Non-pigmented ciliary epithelial cell (primary cell): ENCODE measurements at places on chromosomes 5 and 9.

DNA sequence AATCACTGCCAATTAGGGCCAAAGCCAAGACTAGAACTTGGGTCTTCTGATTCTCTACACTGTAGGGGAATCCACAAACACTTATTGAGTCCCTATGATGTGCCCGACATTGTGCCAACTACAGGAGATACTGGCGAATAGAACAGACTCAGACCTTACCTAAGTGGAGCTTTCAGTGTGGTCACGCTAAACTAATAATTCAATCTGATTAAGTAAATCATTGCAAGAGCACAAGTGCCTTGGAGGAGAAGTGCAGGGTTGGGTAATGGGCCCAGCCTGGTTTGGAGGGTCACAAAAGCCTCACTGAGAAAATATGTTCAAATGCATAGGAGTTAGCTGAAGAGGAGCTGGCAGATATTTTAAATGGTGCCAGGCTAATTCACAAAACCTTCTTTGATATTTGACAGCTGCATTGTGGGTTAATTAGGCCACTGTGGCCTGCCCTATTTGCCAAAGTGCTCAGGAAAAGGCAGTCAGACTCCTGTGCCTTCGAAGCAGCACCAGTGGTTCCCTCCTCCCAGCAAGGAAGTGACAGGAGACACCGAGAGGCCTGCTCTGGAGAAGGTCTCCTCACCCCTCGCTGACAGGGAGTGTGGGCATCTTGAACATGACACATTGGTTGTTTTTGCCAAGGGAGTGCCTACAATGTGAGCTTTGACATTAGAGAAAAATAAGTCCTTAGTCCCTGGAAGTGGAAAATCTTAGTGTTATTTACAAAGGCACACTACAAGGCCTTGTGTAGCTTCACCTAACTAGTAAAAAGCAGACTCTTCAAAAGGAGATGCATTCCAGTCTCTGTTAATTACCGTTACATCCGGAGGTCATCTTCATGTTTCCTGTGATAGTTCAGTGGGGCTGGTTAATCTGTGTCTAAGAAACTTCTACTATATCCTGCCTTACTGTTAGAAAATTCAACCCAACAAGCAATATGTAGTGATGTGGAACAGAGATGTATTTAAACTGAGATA is 24.1 kb upstream of the TRAF1 start:
- no peak for DNase-seq

DNA sequence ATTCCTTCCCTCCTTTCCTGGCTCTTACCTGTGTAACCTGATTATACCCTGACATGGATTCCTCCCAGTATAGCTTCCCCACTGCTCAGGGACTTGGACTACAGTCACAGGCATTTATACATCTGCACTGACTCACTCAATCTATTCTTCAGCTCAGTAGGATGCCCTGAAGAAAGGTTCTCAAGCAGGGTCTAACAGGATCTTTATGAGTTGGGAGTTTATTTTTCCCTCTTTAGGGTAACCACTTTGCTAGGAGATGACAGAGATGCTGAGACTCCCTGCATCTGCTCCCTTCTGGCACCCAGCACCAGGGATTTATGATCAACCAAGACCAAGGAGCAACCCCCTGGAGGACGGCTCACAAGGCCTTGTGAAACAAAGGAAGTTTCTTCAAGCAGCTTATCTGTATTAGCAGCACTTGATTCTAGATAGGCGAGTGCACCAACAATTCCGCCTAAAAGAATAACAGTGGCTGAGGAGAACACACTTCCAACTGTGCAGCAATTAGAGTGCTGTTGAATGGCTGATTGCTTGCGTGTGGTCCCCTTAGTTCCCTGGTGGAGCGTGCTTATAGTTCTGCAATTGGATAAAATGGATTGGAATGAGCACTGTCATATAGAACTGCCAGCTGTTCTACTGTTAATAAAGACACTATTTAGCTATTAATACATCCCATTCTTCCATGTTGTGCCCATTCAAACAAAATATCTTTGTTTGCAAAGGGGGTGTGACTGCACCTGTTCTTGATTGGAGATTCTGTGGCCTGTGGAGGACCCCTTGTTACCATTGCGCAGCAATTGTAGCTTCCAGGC is 482.6 kb downstream of the ZNF608 start:
- no peak for DNase-seq

DNA sequence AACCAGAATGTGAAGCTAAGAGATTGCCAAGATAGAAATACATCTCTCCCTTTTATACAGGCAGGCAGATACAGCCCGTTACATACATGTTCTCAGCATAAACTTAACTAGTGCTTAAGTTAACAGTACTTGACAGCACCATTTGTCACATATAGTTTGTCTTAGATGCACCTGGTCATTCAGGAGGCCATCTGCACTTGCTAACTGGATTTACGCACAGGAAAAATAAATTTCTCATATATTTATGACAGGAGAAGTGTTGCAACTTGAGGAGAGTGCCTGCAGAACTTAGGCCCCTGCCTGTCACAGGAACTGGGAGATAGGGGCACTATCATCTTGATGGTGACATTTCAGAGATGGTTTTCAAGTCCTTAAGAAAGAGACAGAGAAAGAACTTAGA is 1462.1 kb upstream of the CDH9 start:
- DNase-seq = no peak

GRCh38 chr9:70257991-70258691 is 637 bp upstream of the SMC5 start:
- no peak for DNase-seq

GRCh38 chr5:108798513-108799265 is 51.0 kb downstream of the FER start:
- DNase-seq = no peak

GRCh38 chr5:58486290-58486689 is 4.9 kb upstream of the GAPT start:
- no peak for DNase-seq

DNA sequence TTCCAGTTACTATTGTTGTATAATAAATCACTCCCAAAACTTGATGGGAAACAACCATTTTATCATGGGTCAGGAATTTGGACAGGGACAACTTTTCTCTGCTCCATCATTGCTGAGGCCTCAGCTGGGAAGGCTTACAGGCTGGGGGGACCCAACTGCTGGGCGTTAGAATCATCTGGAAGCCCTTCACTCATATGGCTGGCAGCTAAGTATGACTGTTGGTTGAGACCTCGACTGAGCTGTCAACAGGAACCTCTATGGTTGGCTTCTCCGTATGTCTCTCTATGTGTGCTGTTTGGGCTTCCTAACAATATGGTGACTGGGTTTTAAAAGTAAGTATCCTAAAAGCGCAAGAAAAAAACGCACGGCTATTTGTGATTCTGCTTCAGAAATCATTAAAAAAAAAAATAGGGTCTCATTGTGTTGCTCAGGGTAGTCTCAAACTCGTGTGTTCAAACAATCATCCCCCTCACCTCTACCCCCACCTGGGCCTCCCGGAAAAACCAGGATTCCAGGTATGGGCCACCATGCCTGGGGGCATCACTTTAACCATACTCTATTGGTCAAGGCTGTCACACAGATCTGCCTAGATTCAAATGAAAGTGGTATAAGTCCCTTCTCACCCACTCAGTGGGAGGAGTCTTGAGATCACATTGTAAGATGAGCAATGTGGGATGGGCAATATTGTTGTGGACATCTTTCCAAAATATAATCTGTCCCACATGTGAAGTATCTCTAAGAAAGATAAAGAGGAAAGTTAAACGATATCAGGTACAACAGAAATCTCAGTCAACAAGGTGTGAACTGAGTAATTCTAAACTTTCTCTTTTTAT is 15.2 kb downstream of the FNBP1 start:
- no peak for DNase-seq

DNA sequence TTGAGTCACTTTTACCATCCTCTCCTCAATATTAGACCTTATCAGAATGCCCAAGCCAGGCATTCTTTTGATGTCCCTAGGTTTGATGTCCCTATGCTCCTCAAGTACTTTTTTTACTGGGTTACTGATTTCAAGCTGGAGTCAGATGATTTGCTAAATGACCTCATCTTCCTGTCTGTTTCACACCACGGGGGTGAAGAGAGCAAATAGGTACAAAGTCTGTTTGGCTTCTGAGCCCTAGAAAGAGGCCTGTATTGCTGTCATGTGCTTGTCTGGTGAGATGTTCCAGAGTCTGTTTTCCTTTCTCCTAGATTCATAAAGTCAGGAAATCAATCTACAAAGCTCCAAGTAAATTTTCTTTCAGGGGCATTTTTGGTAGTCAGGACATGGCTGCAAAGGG is 12.7 kb upstream of the DAB2 start:
- DNase-seq = no peak

GRCh38 chr5:43663916-43664315 is 60.9 kb downstream of the NNT start:
- DNase-seq = no peak

- DNase-seq = no peak
Measured at GRCh38 chr5:17308326-17309065, 91.1 kb downstream of the BASP1 start.

DNA sequence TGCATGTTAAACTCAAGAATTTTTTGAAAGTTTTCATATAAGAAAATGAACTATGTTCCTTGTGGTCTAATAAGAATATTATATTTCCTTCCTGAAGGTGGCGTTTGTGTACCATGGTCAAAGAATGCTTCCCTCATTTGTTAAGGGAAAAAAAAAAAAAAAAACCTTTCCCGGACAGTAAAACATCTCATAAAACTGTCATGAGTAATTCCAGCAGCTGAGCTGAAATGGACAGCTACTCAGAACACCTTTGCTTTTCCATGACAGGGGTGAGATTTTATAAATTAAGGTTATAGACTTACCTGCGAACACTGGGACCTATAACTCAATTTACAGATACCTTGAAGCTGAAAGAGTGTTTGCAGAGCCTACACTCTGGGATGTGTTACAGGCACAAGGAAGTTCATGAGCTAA is 113.2 kb upstream of the RANBP3L start:
- no peak for DNase-seq

DNA sequence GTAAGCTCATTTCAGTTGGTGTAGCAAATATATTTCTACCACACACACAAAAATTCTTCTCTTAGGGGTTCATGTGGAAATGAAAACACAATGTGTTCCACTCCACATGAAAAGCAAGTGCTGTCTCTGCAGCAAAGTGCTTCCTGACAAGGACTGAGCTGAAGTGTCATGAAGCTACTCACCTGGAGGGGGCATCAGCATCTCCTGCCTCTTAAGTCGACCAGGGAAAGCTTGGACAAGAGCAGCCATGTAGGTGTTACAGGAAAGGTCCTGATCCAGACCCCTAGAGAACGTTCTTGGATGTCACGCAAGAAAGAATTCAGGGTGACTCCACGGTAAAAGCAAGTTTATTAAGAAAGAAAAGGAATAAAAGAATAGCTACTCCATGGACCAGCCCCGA is 62.8 kb downstream of the SV2C start:
- DNase-seq = no peak

GRCh38 chr9:5832071-5832537 is 813 bp downstream of the ERMP1 start:
- no peak for DNase-seq

DNA sequence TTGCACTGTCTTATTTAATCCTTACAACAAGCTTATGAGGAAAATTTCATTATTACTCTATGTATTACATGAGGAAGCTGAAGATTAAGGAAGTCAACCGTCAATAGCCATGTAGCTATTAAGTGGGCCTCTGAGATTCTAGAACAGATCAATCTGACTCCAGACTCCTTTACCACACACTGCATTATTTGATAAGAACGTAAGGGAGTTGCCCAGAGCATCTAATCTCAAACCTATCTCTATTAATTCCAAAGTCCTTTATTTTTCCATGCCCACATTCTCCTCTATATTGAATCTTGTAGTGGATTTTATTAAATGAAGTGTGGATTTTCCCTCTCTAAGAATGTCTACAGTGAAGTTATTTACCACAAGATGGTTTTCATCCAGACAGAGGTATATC is 118.2 kb upstream of the MTAP start:
- DNase-seq = no peak

- peak; percentile 24 for DNase-seq
Measured at GRCh38 chr9:116901260-116901659, 214.2 kb downstream of the TRIM32 start.

GRCh38 chr9:122125158-122125508 is 32.0 kb upstream of the TTLL11 start:
- DNase-seq = peak; percentile 28

GRCh38 chr5:54769072-54769471 is 216.3 kb downstream of the ESM1 start:
- DNase-seq = no peak

- DNase-seq = no peak
Measured at GRCh38 chr5:123720955-123721354, 209.0 kb downstream of the CSNK1G3 start.

- no peak for DNase-seq
Measured at GRCh38 chr9:7212101-7212500, 454.3 kb downstream of the KDM4C start.

DNA sequence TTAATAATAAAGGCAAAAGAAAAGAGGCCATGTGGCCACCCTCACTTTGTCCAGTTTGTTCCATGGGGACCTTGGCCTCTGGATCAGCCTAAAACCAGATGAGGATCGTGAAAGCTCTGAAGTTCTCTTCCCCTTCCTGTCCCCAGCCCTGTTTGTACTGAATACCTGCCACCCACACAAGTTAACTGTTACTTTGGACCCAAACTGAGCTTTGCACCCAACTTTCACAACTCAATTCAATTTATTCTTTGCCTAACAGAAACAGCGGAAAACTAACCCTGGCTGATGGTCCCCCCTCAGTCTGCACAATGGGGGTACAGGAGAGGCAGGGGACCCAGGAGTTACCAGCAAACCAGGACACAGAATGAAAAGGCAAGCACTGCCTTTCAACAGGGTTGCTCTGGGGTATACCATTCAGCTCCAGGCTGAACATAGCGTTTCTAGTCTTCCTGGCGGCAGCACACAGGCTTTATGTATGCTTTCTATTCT is 28.2 kb downstream of the ABCA1 start:
- no peak for DNase-seq

- DNase-seq = no peak
Measured at GRCh38 chr5:14240359-14240758, 97.2 kb downstream of the TRIO start.

- DNase-seq = no peak
Measured at GRCh38 chr9:3299872-3300271, 225.9 kb downstream of the RFX3 start.

DNA sequence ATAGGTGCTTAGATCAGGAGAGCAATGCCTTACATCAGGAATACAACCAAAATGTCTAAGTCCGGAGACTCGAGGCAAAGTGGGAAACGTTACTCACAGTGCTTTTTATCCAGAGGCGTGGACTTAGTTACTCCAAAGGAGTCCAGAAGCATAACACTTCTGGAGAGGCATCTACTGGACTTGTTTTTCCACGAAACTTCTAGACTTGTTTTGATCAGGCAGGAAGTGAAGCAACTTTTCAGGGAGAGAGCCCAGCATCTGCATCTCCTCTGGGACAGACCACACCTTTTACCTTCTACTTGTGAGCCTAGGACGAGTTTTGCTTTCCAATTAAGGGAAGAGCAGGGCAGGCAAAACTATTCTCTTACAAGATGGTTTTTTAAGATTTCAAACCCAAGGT is 1.2 kb upstream of the TJP2 start:
- DNase-seq = no peak

GRCh38 chr9:96607971-96608370 is 11.7 kb downstream of the CDC14B start:
- no peak for DNase-seq

DNA sequence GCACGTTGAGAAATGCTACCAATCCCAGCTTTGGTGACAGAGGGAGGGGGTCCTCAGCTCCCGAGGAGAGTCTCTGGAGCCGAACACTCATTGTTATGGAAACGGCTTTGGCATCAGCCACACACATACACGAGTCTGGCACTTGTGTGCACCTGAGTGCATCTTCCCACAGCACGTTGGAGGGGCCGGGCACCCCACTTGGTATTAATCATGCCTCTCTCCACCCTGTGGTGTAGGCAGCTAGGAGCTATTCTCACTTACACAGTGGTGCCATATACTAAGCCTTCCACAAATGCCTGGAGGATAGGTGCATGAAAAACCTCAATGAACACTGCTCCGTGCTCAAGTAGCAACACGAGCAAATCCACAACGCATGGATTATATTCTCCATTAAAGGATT is 133.9 kb upstream of the PANK3 start:
- DNase-seq = no peak
